ENCODE measurements at places on chromosomes 13 and 19. TPM values are rescaled to one million over a fixed set of nuclear protein-coding genes. Genes with fewer than 3 reads are reported as not detected.
A peak's percentile ranks its signal among the peaks of the same experiment; 100 is the strongest.

GRCh38 chr13:26784704-26785639, 24.4 kb upstream of the GPR12 start:
- DNase-seq: no peak

- no peak for DNase-seq
Measured at GRCh38 chr13:101686003-101686402, 233.5 kb downstream of the ITGBL1 start.

S1PR5 gene
- 0.20 TPM for total RNA-seq

GRCh38 chr13:95245071-95245470, 56.2 kb downstream of the ABCC4 start:
- DNase-seq: no peak

DNA sequence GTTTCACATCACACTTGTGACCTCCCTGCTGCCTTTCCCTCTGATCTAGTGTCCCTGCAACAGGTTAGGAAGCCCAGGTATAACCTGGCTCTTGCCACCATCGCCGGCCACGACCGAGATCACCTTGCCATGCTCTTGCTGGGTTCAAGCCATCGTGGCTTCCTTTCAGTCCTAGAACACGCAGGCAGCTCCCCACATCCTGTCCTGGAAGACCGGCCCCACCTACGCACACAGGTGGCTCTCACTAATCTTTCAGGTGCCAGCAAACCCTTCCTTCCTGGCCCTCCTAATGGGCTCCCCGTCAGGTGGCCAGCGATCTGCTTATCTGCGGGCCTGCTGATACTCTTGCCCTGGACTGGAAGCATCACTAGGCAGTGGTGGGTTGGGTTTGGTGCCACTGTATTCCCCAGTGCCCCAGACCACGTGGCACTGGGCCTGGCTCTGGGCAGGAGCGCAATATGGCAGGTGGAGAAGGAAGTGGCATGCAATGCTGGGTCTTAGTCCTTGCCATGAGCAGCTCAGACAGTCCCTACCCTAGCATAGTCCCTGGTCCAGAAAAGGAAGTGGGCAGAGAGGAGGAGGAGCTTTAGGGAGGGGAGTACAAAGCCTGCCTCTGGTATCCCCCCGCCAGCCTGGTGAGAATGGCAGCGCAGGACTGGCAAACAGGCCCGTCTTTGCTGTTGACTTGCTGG, 11.8 kb downstream of the PPP1R37 start:
- DNase-seq: no peak

DNA sequence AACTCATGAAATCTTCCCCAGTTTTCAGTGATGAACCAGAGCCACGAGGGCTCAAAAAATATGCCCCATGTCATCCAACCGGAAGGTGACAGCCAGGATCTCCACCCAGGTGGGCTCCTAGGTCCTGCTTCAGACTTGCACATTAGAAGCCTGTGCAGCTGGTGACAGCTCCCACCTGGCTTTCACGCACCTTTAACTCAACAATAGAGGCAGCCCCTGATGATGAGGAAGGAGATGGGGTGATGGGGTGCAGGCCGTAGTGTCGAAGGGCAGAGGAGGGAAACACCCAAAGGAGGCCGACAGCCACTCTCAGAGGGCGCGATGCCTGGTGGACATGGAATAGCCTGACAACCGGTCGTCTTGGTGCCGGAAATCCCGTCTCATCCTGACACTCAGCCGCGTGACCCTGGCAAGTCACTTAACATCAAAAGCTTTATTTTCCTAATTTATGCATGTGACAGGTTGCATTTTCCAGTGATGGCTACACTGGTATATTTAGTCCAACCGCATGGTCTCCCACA, 118.0 kb downstream of the SOX1 start:
- DNase-seq: no peak

- no peak for DNase-seq
Measured at GRCh38 chr13:36148446-36148845, 17.3 kb upstream of the DCLK1 start.

- no peak for DNase-seq
Measured at GRCh38 chr19:13013649-13014048, 18.4 kb downstream of the NFIX start.

- DNase-seq: no peak
Measured at GRCh38 chr19:5804516-5805461, at the start of gene NRTN. Gene NRTN (plus strand): TSS chr19:5805067. CDS start chr19:5824166, 19,099 bp downstream.

DNA sequence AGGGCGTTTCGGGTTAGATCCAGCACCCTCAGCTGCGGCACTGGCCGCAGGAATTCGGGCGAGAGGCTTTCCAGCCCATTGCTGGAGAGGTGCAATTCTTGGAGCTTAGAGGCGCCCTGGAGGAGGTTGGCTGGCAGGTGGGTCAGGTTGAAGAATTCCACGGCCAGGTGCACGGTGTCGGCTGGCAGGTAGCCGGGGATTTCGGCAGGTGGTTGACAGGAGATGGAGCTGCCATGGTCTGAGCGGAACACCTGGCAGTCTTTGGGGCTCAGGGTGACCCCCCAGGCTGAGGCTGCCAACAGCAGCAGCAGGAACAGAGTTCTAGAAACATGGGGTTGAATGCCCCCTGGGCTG, 1.3 kb downstream of the LRG1 start:
- no peak for DNase-seq

ELSPBP1 gene
- not detected for total RNA-seq

DNA sequence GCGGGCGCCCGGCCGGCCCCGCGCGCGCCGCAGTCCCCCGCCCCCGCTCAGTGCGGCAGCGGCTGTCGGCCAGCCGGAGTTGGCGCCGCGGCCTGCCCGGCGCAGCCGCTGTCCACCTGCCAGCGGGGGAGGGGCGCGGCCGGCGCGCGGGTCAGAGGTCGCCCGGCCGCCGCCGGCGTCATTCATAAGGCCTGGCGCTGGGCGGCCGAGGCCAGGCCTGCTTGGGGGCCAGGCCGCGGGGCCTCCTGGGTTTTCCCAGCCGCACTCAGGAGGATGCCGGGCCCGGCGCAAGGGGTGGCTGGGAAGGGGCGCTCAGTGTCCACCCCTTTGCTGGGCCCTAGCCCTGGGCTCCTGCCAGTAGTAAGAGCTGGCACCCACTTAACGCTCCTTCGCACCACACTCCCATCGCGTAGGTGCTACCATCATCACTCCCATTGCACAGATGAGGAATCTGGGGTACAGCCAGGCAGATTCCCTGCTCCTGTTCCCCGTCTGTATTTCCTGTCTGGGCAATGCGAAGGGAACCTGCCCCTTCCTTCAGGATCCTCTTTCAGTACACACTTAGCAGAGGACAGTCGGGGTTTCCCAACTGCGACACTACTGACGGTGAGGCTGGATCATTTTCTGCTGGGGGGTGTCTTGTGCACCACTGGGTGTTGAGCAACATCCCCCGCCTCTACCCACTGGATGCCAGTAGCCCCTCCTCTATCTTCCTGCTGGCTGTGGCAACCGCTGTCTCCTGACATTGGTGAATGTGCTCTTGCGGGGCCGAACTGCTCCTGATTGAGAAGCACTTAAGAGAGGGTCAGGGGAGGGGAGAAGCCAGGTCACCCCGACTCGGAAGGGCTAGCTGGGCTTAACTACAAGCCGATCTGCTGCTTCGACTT, 846 bp upstream of the PRKACA start:
- DNase-seq: peak; percentile 62

DNA sequence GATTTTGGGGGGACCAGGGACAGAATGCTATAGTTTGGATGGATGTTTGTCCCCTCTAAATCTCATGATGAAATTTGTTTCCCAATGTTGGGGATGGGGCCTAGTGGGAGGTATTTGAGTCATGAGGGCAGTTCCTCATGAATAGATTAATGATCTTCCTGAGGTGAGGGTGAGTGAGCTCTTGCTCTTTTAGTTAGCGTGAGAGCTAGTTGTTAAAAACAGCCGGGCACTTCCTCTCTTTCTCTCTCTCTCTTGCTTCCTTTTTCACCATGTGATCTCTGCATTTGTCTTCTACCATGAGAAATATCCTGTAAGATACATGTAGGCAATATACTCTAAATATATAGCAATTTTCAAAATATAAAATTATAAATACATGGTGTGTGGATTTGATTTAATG, 290.8 kb upstream of the PCDH9 start:
- DNase-seq: no peak

KASH5 gene
- total RNA-seq: not detected

- DNase-seq: no peak
Measured at GRCh38 chr19:4584670-4585460, 25.4 kb upstream of the SEMA6B start.

DNA sequence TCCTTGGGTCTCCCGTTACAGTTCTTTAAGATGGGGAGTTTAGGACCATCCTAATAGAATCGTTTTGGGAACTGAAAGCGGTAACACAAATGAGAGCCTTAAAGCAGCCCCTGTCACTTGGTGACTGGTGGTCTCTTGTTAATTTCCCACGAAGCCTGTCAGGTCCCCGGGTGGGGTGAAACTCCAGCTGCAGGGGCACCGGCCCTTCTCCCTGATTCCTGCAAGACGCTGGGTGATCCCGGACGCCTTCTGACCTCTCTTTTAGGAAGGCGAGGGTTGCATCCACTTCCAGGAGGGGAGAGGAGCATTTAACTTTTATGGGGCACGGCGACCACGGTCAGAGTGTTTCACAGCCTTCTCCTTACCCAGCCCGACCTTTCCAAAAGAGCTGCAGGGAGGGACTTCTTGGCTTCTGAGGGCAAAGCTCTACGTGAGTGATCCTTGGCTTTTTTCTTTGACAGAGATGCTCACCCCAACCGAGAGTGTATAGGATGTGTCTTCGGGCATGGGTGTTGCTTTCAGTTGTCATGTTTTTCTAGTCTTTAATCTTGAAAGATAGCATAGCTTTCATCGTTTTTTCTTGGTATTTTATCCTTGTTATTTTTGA, 688 bp downstream of the ZNF225 start:
- peak; percentile 15 for DNase-seq

- no peak for DNase-seq
Measured at GRCh38 chr19:38785187-38785699, 3.8 kb upstream of the LGALS7B start.

DNA sequence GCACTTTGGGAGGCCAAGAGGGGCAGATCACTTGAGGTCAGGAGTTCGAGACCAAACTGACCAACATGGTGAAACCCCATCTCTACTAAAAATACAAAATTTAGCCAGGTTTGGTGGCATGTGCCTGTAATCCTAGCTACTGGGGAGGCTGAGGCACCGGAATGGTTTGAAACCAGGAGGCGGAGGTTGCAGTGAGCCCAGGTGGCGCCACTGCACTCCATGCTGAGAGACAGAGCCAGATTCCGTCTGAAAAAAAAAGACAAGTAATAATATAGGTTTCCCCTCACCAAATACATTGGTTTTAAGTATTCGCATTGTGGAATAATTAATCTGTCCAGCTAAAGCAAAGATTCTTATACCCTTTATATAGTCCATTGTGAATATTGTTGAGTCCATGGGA, 1544.6 kb downstream of the OLFM4 start:
- DNase-seq: no peak

MYADM gene
- 55.6 TPM for total RNA-seq
